ENCODE measurements at places on chromosomes 16 and 17.

- DNase-seq: peak; percentile 15
Measured at GRCh38 chr16:56226845-56227525, 35.7 kb downstream of the GNAO1 start.

GRCh38 chr16:19113577-19114358, at the start of gene ITPRIPL2:
Gene ITPRIPL2, plus strand, starts transcription at chr16:19113964. Its CDS starts 498 bp downstream, at chr16:19114462.
- DNase-seq: peak; percentile 93

GRCh38 chr16:12340151-12340733, 363.7 kb downstream of the SNX29 start:
- DNase-seq: no peak

GRCh38 chr16:87533061-87533460, 40.2 kb upstream of the ZCCHC14 start:
- no peak for DNase-seq

- DNase-seq: no peak
Measured at GRCh38 chr16:52308051-52308450, 238.9 kb downstream of the TOX3 start.

DNA sequence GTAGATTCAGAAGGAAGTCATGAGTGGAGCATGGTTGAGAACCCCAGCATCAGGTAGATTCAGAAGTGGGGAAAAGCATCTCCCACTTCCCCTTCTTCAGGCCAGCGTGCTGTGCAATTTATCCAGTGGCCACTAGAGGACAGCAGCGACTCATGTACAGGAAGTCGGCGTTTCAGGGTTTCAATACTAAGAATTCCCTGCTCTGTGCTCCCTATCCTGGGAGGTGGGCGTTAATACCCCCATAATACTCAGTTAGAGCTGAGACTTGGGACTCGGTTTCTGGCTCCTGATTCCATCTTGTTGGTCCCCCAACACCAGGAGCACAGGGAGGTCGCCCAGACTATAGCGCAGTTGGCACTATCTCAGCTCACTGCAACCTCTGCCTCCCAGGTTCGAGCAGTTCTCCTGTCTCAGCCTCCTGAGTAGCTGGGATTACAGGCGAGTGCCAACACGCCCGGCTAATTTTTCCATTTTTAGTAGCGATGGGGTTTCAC, 75.3 kb upstream of the AMZ2 start:
- peak; percentile 83 for DNase-seq

DNA sequence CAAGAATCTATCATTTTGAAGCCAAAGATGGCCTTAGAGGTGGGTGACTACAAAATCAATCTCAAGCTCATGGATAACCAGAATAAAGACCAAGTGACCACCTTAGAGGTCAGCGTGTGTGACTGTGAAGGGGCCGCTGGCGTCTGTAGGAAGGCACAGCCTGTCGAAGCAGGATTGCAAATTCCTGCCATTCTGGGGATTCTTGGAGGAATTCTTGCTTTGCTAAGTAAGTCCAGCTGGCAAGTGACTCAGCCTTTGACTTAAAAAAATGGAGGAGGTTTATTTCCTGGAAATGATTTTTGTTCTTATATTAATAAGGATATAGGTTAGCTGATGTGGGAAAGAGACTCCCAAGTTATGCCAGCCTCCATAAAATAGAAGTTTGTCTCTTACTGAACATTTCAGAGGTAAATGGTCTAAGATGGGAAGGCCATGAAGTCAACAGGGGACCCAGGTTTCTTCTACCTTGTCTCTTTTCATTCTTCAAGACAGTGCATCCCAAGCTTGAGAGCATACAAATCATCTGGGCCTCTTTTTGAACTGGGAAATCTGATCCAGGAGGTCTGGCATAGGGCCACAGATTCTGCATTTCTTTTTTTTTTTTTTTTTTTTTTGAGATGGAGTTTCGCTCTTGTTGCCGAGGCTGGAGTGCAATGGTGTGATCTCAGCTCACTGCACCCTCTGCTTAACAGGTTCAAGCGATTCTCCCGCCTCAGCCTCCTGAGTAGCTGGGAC, 19.8 kb upstream of the TANGO6 start:
- no peak for DNase-seq

DNA sequence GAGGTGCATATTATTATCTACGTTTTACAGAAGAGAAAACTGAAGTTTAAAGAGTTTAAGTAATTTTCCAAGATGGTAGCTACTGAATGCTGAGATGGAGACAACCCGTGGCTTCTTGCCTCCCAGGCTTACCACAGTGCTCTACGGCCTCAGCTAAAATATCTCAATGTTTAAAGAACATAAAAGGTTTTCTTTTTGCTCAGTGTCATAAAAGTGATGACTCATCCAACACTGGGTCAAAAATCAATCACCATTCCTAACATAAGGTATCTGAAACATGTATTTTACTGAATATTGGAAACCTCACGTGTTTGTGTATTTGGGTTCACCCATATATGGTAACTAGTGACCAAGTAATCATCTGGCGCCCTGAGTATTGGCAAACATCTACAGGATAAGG, 18.4 kb downstream of the ABCA9 start:
- DNase-seq: no peak
